ENCODE measurements at places on chromosomes 4 and X.
A peak's percentile ranks its signal among the peaks of the same experiment; 100 is the strongest.

- no peak for DNase-seq
These were observed 601.3 kb downstream of the SPRY1 start for GRCh38 chr4:123997776-123998449.

DNA sequence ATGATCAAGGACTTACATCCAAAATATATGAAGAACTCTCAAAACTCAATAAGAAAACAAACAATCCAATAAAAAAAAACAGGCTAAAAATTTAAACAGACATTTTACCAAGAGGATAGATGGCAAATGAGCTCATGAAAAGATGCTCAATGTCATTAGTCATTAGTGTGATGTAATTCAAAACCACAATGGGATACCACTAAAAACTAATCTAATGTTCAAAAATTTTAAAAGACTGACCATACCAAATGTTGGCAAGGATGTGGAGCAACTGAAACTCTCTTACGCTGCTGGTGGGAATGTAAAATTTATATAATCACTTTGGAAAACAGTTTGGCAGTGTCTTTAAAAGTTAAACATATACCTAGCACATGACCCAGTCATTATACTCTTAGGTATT lies 43.7 kb downstream of the RPS6KA6 start:
- DNase-seq: no peak

GRCh38 chr4:128465523-128465922 lies 177.9 kb upstream of the PGRMC2 start:
- DNase-seq: no peak

GRCh38 chrX:41518841-41519220 lies 71.7 kb downstream of the NYX start:
- peak; percentile 11 for DNase-seq

DNA sequence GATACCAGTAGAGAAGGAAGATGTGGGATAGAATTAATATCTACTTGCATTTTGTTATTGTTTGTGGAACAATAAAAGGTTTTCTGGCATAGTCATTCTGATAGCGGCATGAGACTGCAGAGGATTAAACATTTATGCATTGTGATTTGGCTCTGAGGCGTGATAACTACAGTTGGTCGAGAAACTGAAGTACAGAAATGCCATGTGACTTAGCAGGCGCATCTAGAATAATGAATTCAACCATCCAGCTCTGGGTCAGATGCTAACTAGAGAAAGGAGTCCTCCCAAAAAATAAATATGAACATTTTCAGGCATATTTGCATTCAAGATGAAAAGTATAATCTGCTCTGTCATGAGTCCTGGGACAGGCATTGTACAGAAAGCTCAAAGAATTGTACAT lies 62.8 kb downstream of the CCSER1 start:
- no peak for DNase-seq

DNA sequence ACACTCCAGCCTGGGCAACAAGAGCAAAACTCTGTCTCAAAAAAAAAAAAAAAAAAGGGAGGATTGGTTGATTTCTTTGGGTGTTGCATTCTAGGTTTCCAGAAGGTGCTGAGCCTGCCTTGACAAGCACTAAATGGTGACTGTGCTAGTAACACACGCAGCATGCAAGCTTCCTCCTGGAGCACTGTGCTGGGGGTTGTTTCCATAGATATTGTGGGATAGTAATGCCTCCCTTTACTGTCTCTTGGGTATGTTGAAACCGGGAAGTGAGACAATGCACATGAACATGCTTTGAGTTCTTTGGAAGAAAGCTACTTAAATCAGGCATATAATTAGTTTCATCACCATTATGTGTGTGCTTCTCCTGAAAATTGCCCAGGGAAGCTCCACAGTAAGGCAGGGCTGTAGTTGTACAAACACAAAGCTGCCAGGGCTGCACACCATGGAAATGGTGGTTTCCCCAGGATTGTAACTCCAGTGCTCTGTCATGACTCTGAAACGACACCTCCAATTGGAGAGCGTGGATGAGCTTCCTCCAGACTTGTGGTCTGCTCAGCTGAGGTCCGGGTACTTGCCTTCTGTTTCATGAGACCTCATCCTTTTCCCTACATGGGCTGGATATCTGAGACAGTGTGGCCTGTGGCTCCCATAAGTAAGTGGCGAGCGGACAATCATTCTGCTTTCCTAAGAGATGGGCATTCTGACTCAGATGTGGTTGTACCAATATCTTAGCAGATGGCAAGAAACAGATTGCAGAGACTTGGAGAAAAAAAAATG lies 31.5 kb upstream of the STOX2 start:
- DNase-seq: no peak

DNA sequence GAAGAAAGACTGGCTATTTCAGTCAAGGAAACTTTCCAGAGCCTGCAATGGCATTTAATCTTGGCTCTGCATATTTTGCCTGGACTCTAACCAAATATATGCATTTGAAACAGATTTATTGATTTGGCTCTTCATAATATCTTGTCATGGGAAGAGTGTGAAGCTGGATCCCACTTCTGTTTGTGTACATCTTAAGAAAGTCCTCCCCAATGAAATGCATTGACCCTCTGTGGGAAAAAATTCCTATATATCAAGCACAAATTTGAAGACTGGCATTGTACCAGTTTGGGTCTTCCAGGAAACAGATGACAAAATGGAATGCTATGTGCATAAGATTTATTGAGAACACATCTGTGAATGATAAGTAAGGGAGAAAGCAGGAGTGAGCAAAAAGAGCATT lies 897.3 kb upstream of the TENM3 start:
- DNase-seq: no peak

DNA sequence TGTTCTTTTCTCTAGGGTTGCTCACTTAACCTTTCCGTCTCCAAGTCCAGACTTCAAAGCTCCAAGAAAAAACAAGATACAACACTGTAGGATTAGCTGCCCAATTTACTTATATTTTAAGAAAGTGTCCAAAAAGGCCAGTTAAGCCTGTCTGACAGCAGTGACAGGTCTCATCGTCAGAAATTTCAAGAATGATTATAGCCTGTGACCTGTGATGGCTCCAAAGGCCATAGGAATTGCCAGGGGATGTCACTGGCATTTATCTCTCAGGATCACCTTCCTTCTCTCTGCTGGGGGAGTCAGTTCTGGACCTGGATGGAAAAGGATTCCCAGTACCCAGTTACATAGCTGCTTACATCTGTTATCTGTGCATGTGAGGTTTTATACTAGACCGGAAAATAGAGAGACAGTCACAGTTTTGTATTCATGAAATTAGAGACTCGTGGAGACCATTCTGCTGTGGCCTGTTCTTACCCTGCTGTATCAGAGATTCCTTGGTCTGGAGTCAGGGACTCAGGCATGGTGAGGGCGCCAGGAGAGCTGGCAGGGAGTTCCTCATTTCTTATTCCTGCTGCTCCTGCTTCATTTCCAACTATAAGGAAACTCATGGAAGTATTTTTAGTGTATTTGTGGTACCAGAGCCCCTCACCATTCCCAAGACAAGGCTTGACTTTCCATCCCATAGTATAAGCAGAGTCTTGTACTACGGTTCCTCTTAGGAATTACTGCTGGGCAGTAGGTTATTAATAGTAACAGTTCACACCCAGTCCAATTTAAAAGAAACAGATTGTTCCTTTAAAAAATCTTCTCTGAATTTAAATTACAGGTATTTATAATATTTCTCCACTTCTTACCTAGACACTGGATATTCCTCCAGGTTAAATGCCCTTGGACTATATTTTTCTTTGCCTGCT lies 220.8 kb downstream of the SHROOM3 start:
- peak; percentile 12 for DNase-seq

DNA sequence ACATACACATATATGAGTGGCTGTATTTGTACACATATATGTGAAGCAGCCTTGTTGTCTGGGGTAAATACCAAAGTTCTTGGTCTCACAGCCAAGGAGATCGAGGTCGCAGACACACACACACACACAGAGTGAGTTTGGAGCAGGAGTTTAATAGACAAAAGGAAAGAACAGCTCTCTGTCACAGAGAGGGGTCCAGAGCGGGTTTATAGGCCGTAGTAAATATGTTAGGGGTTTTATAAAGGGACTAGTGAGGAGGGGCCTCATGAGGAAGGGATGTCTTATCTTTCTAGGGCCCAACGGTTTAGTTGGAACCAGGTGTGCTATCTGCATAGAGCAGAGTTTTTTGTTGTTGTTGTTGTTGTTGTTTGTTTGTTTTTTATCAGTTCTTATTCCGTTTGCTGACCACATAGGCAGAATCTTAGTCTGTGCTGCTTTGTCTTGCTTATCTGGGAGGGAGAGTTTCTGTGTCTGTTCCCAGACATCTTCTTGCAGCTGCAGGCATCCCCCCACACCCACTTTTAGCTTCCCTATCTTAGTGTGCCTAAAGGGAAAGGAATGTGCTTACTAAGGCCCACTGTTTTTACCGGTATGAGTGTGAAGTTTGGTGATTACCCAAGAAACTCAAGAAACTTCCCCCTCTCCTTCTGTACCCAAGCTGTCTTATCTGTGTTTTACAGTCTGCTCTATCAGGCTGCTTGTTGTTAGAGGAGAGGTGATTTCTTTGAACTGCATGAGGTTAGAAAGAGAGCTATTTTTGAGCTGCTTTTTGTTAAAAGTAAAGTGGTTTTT lies 91.9 kb downstream of the TENT5D start:
- DNase-seq: no peak

DNA sequence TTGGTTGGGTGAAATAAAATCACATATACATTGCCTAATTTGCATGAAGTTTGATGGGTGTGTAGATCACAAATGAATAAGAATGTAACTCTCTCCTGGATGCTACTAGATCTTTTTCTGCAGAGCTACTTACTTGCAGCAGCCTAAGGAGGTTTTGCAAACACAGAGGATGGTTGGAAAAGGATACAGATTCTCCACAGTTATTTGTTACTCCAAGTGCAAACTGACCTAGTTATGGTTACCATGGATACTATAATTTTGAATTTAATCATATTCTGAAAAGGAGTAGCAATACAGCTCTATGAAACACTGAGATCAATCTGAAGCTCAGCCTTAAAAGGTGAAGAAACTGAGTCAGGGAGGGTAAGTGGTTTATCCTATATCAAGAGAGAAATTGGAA lies 9.1 kb upstream of the ARHGEF38 start:
- no peak for DNase-seq

DNA sequence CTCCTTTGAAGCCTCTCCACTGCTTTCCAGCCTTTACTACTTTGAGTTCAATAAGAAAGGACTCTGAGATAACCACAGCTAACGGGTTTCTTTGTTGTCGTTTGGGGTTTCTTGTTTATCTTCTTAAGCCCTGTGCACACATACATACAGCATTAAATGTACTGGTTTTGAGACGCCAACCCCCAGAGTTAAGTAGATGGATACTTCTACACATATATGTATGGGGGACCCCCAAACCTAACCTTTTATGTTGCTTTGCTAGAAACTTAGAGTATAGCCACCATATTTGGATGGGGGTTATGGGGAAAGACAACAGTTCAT lies 697 bp downstream of the CEP135 start:
- no peak for DNase-seq

DNA sequence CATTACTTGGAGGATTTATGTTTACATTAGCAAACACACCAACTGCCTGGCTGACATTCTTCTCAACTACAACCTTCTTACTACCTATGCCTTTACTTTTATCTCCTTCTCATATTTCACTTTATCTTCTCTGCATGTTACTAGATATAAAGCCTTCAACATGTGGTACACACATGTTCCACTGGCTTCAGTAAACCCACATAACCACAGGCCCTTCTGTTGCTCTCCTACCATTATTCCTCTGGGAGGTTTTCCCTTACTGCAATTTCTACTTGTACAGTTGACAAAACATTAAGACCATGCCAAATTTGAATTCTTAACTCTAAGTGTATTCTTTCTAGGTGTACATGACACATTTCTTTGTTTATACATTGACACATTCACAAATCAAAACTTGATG lies 133.1 kb downstream of the ARAP2 start:
- DNase-seq: peak; percentile 60

DNA sequence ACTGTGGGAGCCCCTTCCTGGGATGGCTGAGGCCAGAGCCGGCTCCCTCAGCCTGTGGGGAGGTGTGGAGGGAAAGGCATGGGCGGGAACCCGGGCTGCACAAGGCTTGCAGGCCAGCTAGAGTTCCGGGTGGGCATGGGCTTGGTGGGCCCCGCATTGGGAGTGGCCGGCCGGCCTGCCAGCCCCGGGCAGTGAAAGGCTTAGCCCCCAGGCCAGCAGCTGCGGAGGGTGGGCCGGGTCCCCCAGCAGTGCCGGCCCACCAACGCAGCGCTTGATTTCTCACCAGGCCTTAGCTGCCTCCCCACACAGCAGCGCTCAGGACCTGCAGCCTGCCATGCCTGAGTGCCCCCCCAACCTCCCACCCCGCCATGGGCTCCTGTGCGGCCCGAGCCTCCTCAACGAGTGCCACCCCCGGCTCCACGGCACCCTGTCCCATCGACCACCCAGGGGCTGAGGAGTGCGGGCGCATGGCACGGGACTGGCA lies 78.0 kb downstream of the COX7B2 start:
- DNase-seq: no peak

GRCh38 chrX:110691446-110691845 lies 104.2 kb downstream of the CHRDL1 start:
- DNase-seq: peak; percentile 12
